ENCODE measurements at places on chromosomes 13 and 19.

- no peak for DNase-seq
Measured at GRCh38 chr13:109751477-109751876, 34.9 kb downstream of the IRS2 start.

- DNase-seq = no peak
Measured at GRCh38 chr13:41765020-41765419, 195.9 kb downstream of the VWA8 start.

GRCh38 chr13:75052616-75053015 lies 429.4 kb downstream of the TBC1D4 start:
- no peak for DNase-seq

GRCh38 chr19:12838182-12838885 lies at the start of gene MAST1:
Gene MAST1, plus strand, starts transcription at chr19:12838515. Its CDS starts 58 bp downstream, at chr19:12838573.
- no peak for DNase-seq

GRCh38 chr13:84447640-84447978 lies 565.3 kb upstream of the SLITRK1 start:
- no peak for DNase-seq

DNA sequence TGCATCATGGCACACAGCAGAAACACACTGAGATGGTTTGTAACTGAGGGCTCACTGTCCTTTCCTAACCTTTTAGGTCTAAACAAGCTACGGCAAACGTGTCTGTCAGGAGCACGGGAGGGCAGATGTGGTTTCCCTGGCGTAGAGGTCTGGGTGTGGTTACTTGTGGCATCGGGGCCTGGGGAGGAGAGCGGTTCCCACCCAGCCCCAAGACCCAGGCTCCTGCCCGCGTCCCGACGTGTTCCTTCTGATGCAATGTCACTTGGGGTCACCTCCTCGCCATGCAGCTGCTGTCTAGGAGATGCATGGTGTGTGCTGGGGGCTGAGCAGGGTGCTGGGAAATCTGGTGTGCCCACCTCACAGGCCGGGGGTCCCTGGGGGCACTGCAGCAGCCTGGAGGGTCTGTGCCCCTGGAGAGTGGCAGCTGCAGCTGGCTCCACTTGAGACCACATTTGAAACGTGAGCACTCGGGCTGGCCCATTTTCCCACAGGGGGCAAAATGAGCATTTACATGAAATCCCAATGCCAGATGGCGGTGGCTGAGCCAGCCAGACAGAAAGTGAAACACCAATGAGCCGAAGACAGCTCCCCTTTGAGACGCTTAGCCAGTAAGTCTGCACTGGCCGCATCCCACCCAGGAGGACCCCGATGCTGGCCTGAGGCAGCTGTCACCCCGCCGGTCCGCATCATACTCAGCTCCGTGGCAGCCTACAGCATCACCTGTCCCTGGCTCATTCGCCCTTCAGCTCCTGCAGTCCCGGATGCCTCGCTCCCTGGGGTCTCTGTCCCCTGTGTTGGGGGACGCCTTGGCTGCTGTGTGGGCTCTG lies 22.3 kb upstream of the MYDGF start:
- no peak for DNase-seq
